Bronchial epithelial cell (primary cell): ENCODE measurements at places on chromosomes 6 and 20.
A peak's percentile ranks its signal among the peaks of the same experiment; 100 is the strongest.

GRCh38 chr6:26118999-26119398, 31.8 kb downstream of the HFE start:
- peak; percentile 87 for DNase-seq

DNA sequence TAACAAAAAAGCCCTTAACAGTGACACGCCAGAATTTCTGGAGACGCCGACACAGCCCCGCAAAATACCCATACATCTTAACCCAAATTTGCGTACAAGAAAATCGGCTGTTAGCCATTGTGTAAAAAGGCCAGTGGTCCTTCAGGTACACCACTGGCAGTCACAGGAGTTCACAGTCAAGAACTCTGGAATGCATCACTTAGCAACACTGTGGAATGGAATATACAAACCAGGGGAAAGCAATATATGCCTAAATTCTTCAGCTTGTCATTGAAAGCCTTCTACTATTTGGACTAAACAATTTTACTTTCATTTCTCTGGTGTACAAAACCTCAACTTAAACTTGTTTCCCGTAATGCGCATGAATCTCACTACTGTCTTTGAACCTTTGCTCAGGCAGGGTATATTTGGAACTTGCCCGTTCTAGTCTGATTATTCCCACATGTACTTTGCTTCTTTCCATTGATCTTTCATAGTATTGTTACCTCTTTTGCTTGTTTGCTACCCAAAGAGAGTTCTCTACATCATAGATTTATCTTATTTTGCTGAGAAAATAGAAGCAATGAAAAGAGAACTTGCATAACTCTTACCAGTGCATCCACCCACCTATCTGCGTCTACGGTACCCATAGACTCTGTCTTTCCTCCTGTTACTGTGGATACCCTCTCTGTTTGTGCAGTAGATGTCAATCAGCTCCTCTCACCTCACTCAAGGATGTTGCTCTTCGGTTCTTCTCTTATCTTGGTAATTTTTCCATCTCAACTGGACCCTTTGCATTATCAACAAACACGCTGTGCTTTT, at the start of gene ARMH2:
TSS of gene ARMH2 (minus strand) at position 178 of the 801 bp plus-strand sequence. CDS start at position 118, 60 bp downstream.
- no peak for DNase-seq

- DNase-seq = no peak
These were observed 129.9 kb downstream of the EYA2 start for GRCh38 chr20:47024461-47024937.

DNA sequence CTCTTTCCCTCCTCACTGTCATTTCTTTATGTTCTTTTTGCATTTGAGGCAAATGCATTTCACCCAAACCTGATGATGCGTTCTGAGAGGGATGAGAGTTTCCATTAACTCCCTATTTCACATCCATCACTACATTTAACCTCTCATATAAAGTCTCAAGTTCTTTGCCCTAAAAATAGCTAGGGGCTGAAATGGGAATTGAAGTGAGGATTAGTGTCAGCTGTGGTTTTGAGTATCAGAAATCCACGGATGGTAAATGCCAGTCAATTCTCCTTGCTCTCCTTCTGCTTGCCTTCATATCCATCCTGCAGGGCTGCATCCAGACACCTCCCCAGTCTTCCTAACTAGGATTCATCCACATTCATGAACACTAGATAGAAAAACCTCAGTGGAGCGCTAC, 10.0 kb upstream of the DTNBP1 start:
- no peak for DNase-seq

DNA sequence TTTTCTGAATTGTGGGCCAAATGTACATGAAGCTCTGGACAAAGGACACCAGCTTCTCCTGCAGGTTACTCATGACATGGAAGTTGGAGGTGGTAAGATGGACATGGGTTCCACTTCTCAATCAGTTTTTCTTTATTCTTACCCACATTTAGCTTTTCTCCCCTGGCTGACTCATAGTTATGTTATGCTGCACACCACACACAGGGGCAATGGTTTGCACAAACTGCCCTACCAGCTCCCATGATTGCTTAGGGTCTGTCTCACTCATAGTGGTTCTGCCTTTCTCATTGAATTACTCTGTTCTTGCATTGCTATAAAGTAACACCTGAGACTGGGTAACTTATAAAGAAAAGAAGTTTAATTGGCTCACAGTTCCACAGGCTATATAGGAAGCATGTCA, 4.5 kb upstream of the CD109 start:
- peak; percentile 25 for DNase-seq

- peak; percentile 81 for DNase-seq
These were observed 25.2 kb downstream of the HLA-A start for GRCh38 chr6:29967379-29968010.

DNA sequence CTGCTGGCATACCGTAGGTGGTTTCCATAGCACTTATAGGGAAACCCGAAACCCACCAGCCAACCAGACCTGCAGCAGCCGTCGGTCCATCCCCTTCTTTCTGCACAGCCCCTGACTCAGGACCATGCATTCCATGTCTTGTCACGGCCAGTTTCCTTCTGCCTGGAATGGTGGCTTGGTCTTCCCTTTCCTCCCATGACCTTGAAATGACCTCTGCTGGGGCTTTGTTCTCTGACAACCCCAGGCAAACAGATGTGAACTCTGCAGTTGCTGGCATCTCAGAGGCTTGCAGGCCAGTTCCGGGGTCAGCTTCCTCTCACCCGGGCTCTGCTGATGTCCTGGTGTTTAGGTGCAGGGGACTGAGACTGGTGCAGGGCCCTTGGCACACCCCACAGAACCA, 250.8 kb downstream of the SMOC2 start:
- DNase-seq = no peak
